GDM1 (cell line): ENCODE measurements at places on chromosomes 11 and 22.

DNA sequence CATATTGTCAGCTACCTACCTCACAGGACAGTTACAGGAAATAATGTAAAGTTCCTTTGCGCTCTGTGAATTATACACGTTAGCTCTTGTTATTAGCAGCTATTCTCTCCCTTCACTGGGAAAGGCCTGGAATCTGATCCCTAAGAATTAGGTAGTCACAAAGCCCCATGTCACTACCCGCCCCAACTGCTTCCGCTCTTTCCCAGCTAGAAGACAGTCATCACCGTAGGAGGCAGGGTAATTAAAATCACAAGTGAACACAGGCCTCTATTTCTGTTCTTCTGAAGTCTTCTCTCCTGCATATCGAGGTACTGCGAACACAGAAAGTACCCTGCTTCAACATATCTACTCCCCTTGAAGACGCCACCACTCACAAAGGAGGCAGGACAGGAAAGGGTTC lies 12.6 kb upstream of the AHNAK start:
- DNase-seq: no peak

GRCh38 chr11:121291896-121292494 lies 576 bp upstream of the SC5D start:
- DNase-seq: peak; percentile 23

- DNase-seq: no peak
These were observed 123.8 kb upstream of the SORL1-AS1 start for GRCh38 chr11:121576531-121576930.

DNA sequence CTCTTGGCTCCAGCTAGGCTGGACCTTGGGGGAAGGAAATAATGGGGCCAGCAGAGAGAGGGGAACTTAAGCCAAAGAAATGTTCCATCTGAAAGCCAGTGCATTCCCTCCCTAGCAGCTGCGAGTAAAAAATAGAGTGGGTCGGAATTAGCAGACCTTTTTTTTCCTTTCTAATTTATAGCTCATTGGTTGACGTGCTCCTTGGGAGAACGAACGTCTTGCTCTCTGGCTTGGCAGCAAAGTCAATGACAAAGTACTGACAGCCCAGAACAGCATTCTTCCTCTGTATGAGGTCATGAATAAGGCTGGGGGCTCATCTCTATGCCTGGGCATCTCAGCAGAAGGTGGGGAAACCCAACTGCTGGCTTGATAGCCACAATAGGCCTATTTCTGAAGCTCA lies 65.0 kb downstream of the SEZ6L start:
- no peak for DNase-seq

DNA sequence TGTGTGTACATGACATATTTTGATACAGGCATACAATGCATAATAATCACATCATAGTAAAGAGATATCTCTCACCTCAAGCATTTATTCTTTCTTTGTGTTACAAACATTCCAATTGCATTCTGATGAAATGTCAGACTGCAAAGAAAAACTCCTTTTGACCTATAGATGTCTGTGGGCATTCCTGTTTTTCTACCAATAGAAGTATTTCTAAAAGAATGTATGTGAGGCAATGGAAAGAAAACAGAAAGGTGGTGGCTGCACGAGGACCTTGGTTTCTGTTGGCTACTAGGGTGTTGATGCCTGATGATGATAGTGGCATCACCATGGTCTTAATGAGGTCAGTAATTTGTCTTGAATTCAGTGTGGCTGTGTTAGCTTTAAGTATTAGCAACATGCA lies 137.0 kb upstream of the ANO3 start:
- DNase-seq: no peak

DNA sequence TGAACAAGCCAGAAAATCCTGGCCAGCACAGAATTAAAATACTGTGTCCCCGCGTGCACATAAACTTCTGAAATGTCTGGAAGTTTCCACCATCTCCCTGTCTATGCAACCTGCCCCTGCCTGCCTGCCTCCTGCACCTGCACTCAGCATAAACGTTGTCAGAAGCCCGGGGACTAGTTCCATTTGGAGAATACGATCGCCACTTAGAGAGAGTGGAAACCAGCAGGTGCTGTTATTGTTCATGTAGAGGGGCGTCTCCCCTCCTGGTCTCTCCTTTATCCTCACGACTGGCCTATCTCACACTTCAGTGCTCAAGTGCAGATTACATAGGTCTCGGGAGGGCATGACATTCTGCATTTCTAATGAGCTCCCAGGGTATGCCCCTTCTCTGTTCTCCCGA lies 35.6 kb downstream of the MPPED1 start:
- no peak for DNase-seq

- no peak for DNase-seq
These were observed 143.8 kb upstream of the DDI1 start for GRCh38 chr11:103892603-103893002.

GRCh38 chr11:69293819-69294505 lies at the start of gene MYEOV:
TSS of gene MYEOV (plus strand) at chr11:69294155. CDS start at chr11:69295355, 1,200 bp downstream.
- no peak for DNase-seq

DNA sequence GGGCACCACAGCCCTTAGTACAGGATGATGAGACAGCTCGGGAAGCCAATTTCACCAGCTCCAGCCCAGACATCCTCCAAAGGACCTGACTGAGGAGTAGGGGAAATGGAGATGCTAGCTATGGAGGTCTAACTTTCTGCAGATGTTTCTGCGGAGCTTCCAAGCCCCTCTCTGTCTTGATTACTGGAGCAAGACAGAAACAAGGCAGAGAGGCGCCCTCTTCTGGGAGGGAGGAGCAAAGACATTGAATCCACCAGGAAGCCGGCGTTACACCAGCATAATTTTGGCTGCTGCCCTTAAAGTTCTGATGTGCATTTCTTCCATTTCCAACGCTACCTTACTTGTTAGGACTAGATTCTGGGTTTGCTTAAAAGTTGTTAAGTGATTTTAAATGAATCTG lies 107.3 kb upstream of the HSD17B12 start:
- no peak for DNase-seq

DNA sequence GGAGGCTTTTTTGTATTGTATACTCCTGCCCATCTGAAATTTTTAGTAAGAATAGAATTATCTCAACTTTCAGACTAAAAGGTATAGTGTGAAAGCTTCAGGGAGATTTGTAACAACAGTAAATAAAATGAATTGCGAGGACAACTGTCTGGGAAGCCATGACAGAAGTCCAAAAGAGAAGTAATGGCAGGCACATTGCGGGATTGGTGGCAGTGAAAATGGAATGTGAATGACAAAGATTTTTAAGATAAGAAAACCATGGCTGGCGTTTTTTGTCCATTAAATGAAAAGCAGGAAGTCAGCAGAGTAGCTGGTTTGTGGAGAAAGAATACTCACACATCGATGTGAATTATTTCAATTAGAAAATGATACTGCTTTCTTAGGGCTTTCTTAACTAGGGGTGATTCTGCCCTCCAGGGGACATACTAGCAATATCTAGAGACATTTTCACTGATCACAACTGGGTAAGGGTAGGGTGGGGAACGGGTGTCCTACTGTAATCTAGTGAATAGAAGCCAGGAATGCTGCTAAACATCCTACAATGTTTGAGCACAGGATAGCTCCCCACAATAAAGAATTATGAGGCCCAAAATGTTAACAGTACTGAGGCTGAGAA lies 1.6 kb downstream of the NPAT start:
- no peak for DNase-seq

GRCh38 chr22:32518381-32518780 lies 43.8 kb downstream of the FBXO7 start:
- no peak for DNase-seq

DNA sequence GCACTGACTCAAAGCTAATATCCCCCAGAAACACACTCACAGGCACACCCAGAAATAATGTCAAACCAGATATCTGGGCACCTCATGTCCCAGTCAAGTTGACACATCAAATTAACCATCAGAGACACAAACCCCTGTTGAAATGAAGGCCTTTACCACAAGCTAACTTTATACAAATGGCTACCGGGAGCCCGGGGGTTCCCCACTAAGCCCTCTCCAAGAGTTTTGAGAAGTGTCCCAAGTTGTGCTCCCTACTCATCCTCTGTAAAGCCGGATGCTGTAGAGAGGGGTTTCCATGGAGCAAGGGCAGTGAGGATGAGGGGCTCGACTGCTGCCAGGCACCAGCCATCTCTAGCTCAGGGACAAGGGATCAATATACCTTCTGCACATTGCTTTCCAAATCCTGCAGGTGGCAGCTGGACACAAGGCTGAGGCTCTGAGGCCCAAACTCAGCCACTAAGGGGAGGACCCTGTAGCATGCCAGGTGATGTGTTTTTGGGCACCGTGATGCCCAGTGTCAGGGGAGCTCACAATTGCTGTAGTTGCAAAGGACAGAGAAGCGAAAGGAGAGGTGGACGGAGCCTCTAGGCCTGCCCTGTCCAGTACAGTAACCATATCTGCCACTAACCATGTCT lies 145.7 kb downstream of the TTC17 start:
- no peak for DNase-seq

- no peak for DNase-seq
These were observed 25.1 kb downstream of the APOL3 start for GRCh38 chr22:36135306-36135980.

GRCh38 chr11:116256215-116256614 lies 516.6 kb downstream of the BUD13 start:
- DNase-seq: no peak

DNA sequence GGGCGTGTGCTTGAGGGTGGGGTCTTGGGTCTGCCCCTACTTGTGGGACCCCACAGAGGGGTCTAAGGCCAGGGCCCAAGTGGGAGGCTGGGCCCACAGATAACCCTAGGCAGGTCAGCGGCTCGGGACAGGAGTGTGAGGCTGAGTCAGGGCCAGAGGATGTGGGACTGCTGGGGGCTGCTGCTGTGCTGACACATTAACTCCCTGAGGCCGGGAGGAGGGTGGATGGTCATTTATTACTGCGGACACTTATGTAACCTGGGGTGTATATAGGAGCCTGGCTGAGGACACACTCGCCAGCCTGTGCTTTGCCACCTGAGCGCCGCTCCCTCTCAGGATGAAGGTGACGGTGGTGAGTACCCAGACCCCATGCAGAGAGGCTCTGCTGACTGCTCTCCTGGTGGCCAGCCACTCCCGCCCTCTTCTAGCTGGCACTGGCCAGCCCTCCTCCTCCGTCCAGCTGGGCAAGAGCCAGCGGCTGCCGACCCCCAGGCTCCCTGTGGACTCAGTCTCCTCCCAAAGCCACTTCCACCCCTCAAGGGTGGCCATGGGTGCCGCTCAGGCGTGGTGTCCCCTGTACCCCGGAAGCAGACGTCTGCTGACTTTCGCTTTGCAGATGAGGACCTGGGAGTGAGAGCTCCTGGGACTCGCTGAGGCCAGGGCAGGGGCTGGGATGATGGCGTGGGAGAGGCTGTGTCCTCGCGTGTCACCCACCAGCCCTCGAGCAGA lies at the start of gene MIOX:
Gene MIOX (plus strand): TSS at position 299 of the 729 bp plus-strand sequence. CDS start 39 bp downstream, at position 338.
- no peak for DNase-seq

GRCh38 chr11:726278-727220 lies 20.5 kb downstream of the EPS8L2 start:
- DNase-seq: no peak

- DNase-seq: no peak
These were observed 124.6 kb upstream of the BLID start for GRCh38 chr11:122240638-122241037.

DNA sequence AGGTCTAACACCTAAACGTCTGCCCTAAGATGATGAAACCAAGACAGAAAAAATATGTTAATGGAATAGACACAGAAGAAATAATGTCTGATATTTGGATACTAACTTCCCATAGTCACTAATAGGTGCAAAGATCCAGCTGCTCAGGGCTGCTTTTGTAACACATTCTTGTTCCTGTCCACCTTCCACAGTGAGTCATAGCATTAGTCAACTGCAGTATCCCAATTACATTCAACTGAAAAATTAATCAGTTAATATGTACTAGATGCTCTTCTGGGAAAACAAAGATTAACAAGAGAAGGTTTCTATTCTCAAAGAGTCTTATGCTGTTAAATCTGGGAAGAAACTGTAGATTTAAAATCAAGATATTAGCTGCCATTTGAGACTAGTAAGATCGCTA lies 47.6 kb downstream of the HEPHL1 start:
- DNase-seq: no peak

GRCh38 chr11:3964056-3964455 lies 108.6 kb downstream of the STIM1 start:
- DNase-seq: no peak

GRCh38 chr11:83033972-83034672 lies 37.6 kb downstream of the RAB30 start:
- no peak for DNase-seq

DNA sequence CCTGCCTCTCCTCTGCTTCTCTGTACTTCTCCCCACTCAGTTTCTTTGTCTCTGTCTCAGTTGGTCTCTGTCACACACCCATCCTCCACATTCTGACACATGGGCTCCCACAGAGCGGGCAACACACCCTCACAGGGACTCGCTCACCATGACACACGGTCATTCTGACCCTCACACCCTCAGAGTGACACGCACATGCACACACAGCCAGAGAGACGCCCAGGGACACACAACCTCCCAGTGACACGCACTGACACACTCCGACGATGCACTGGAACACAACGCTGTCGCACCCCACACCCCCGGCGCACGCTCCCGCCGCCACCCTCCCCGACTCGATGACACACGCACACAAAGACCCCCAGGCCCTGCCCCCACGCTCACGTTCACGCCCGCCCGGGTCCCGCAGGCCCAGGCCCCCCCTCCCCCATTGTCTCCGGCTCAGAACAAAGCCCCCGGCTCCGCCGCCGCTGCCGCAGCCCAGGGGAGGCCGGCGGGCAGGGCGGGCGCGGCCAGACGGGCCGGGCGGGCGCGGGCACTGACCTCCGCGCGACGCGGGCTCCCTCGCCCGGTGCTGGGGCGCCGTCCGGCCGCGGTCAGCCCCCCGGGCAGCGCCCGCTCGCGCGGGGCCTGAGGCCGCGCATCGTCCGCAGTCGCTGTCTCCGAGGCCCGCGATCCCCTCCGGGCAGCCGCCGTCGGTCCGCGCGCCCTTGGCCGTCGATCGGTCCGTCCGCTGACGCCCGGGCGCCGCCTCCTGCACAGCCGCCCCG lies 404 bp downstream of the DCHS1 start:
- DNase-seq: no peak

GRCh38 chr22:26903030-26903856 lies 245.9 kb downstream of the MIAT start:
- no peak for DNase-seq

GRCh38 chr11:92206441-92206840 lies 18.2 kb upstream of the FAT3 start:
- DNase-seq: no peak
